ENCODE measurements at places on chromosomes 2 and 18. TPM values are rescaled to one million over a fixed set of nuclear protein-coding genes. Genes with fewer than 3 reads are reported as not detected.

AFF3 gene
- polyA plus RNA-seq, result 5.0 TPM

SP140 gene
- 6.5 TPM for polyA plus RNA-seq

SPEG gene
- polyA plus RNA-seq, result 3.7 TPM

GRB14 gene
- 5.6 TPM for polyA plus RNA-seq

SERPINB4 gene
- 1.0 TPM for polyA plus RNA-seq

LHCGR gene
- 0.06 TPM for polyA plus RNA-seq

LOXHD1 gene
- polyA plus RNA-seq, result 0.45 TPM

MOCOS gene
- 2.4 TPM for polyA plus RNA-seq

POTEC gene
- polyA plus RNA-seq, result not detected
